ENCODE measurements at places on chromosomes 4 and X.

GRCh38 chr4:12966726-12967125 lies 517.4 kb downstream of the RAB28 start:
- no peak for DNase-seq

DNA sequence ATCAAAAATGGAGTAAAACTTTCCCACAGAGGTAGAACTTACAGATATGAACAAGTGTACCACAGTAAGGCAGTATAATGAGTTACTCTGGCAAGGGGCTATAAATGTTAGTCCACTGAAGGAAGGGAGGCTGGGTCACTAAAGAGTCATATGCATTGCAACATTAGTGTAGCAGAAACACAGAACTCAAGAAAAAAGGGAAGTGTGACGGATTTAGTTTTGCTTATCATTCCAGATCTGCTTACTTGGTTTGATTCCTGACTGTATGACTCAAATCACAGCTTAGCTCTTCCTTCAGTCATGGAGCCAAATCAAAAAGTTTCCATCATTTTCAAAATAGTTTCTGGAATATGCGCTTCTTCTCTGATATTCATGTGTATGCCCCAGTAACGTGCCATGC lies 148.7 kb downstream of the FSTL5 start:
- DNase-seq = peak; percentile 31

- no peak for DNase-seq
Observed at GRCh38 chr4:52842792-52843191, 19.3 kb upstream of the RASL11B start.

GRCh38 chr4:146308951-146309350 lies 94.6 kb downstream of the REELD1 start:
- DNase-seq = no peak

DNA sequence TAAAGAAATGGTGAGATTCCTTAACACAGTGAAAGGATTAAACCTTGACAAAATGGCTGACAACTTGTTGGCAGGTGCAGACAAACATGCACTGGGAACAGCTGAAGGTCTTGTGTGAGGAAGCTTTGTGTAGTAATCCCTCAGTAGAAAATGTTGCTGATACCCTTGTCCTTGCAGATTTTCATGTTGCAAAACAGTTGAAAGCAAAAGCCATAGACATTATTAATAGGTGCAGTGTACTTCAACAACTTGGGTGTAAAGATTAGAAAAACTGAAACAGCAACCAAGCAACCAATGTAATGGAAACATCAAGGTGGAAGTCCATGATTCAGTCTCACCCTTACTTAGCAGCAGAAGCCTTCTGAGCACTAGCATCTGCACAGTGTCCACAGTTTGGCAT lies 29.8 kb downstream of the UGT2B7 start:
- DNase-seq = no peak
